ENCODE measurements at places on chromosomes 13 and 19.

- DNase-seq = no peak
These were observed 1066.6 kb upstream of the SLC10A2 start for GRCh38 chr13:104132849-104133248.

GRCh38 chr19:44694184-44694579 is 4.8 kb upstream of the CEACAM16 start:
- DNase-seq = no peak

GRCh38 chr13:46773541-46773940 is 23.4 kb downstream of the ESD start:
- no peak for DNase-seq

GRCh38 chr13:98454389-98454881 is 122.5 kb downstream of the STK24 start:
- DNase-seq = peak; percentile 46

DNA sequence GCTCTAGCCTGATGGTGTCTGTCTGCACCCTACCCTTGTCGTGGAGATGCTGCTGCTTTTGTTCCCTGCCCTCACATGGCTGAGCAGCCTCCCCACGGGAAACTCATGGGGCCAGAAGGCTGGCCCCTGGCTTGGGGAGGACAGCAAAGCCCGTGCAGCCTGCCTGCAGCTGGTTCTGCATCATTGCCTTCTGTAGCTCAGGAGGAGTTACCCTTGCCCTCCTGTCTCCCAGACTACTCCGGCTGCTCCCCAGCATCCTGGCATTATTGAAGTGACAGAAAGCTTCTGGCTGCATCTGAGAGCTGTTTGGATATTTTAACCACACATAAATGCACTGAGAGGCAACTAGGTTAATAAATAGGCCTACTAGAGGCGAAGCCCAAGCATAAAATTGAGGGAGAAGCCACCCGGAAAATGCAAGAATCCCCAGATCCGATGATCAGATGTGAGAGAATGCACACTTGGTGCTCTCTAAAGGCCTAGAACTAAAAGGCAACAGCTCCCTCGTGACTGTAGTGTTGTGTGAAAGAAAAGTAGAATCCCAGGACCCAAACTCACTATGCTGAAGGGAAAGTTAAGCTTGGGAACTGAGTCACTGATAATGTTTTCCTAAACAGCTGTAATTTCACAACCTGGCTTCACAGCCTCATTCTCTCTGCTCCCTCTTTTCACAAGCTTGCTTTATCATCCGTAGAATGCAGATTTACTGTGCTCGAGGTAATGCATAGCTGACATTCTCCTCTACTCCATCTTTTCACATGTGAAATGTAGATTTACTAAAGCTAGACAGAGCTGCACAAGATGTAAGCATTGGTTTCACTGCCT is 110.8 kb downstream of the TNFRSF19 start:
- no peak for DNase-seq

- no peak for DNase-seq
These were observed 14.6 kb downstream of the AP3D1 start for GRCh38 chr19:2136796-2137195.

DNA sequence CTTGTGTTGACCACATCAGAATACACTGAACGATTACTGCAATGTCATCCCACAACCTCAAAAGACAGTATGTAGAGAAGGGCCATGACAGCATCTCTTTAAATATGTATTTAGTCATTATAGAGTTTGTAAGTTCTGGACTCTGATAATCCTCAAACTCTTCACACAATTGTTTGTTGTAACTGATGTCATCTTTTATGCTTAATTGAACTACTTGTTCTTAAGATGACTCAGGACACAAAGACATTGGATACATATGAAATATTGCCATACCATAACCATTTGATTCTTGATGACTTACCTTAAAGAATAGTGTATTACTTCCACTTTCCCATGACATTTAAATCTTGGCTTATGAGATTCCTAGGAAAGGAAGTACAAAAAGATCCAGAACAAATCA is 347.6 kb downstream of the KLF5 start:
- DNase-seq = no peak

GRCh38 chr13:87078947-87079795 is 592.0 kb upstream of the SLITRK5 start:
- no peak for DNase-seq

DNA sequence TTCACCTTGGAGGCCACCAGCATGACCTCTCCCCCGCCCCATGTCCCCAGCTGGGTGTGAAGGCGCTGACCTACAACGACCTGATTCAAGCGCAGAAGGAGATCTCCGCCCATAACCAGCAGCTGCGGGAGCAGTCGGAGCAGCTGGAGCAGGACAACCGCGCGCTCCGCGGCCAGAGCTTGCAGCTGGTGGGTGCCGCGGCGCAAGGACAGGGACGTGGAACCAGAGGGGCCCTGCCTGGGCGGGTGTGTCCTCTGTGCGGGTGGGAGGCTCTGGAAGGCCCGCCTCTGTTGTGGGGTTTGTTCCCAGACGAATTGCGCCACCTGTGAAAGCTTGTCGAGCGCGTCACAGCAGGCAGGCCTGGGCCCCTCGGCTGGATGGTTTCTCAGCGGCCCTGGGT is 22.3 kb downstream of the PLEKHJ1 start:
- no peak for DNase-seq

DNA sequence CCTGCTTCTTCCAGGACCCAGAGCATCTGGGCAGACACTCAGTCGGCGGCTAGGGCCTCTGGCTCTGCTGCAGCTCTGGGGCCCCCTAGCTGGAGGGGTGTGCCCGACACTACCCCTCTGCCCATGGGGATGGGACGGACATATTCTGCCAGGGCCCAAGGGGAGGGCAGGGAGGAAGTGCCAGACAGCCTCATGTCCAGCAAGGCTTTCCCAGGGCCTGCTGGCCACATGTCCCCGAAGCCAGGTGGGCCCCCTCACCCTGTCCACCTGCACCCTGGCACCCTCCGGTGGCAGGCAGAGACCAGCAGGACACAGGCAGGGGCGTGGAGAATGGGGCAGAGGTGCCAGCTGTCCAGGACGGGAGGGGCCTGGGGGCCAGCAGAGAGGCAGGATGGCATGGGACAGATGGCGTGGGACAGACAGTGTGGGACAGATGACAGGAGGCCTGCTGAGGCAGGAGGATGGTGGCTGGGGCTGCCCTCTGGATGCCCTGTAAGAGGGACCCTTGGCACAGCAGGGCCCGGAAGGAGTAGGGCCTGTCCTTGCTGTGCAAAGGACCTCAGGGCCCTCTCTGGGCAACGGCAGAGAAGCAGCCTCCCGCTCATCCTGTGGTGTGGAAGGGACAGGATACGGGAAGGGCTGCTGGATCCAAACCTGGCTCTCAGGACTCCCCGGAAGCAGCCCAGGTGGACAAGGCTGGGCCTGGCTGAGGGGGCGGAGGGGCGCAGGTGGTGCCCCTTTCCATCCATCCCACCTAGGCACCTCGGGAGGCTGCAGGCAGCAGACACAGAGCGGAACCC is 29.1 kb downstream of the CEBPG start:
- no peak for DNase-seq

DNA sequence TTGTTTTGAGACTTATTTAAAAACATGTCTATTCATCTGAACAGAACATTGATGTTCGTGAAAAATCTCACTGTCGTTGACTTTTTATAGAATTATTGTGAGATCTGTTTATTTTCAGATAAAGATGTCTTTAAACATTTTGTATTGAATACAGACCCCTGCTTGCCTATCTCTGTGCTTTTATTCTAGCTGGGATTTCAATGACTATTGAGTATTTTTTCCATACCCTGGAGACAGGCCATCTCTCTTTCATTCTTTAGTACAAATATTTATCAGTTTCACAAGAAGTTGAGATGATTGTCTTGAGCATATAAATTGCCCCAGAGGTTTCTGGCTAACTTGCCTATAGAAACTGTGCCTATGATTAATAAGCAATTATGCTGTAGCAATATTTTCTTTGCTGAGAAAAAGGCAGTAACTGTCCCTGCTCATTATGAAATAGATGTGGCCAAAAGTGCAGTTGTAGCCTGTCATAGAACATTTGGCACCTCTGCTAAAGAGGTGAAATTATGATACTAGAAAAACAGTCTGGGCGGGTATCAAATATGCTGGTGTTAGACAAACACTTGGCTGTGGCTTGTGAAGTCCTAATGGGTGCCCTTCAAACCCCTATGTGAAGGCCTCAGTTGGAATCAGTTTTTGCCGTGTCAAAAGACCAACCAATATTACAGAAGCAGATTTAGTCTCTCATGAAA is 360.6 kb downstream of the HS6ST3 start:
- no peak for DNase-seq

DNA sequence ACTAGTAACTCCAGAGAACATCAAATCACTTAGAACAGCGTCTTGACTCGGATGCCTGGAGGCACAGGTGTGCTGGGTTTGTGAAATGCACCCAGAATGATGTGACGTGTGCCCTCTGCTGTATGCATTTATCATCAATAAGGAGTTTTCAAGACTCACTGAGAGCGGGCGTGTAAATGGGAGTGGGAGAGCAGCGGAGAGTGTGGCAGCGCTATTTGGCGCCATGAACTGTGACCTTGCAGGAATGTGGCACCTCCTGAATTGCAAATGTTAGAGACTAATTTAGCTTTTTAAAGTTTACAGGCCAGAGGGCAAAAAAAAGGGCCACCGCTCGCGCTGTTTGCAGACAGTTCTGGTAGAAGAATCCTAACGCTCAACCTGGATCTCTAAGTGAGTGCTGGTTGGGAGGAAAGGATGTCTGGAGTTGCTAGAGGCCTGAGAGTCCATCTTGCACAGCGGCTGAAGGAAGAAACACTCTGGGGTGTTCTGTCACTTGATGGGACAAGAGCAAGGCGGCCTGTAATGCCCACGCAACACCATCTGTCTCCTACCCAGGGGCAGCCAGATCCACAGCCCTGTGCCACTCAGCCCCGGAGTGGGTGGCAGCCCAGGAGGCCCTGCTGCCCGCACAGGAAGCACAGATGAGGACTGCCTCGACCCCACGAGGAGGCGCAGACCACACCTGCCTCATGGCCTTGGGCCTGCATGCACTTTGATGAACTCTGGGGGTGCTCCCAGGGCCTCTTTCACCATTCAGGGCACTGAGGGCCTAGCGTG is 19.7 kb downstream of the RANBP3 start:
- no peak for DNase-seq

GRCh38 chr13:28056426-28056825 is 44.0 kb downstream of the FLT3 start:
- DNase-seq = no peak

GRCh38 chr13:51588406-51588949 is 4.2 kb downstream of the WDFY2 start:
- DNase-seq = no peak

DNA sequence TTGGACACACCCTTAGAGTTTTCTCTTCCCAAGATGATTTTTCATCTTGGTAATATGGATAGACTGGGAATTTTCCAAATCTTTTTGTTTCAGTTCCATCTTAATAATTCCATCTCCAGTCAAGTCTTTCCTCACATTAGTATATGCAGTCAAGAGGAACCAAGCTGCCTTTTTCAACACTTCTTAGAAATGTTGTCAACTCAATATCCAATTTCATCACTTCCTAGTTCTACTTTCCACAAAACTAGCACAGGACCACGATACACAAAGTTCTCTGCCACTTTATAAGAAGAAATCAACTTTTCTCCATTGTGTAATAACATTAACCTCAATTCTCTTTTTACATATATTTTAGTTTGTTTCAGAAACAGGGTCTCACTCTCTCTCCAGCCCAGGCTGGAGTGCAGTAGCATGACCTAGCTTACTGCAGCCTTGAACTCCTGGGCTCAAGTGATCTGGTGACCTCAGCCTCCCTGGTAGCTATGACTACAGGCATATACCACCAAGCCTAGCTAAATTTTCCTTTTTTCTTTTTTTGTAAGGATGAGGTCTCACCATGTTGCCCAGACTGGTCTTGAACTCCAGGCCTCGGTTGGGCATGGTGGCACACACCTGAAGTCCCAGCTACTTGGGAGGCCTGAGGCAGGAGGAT is 15.5 kb downstream of the ZNF443 start:
- no peak for DNase-seq

DNA sequence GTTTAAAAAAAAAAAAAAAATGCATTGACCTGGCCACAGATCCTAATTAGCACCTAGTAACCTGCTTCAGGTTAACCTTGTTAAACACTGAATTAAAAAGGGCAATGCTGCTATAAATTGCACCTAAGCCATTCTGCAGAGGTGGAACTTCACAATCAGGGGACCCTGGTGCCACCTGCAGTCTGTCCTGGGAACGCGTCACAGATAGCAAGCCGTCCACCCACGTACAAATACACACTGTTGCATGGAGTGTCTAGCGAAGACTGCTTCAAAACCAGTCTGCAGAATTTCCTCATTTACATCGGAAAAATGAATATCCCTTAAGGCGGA is 169.3 kb downstream of the COL4A1 start:
- peak; percentile 26 for DNase-seq

GRCh38 chr19:42323473-42323851 is 2.0 kb upstream of the MEGF8 start:
- DNase-seq = no peak

GRCh38 chr19:4246767-4247593 is at the start of gene YJU2:
Gene YJU2 (plus strand): TSS chr19:4247080. CDS start chr19:4247147, 67 bp downstream.
- peak; percentile 92 for DNase-seq

DNA sequence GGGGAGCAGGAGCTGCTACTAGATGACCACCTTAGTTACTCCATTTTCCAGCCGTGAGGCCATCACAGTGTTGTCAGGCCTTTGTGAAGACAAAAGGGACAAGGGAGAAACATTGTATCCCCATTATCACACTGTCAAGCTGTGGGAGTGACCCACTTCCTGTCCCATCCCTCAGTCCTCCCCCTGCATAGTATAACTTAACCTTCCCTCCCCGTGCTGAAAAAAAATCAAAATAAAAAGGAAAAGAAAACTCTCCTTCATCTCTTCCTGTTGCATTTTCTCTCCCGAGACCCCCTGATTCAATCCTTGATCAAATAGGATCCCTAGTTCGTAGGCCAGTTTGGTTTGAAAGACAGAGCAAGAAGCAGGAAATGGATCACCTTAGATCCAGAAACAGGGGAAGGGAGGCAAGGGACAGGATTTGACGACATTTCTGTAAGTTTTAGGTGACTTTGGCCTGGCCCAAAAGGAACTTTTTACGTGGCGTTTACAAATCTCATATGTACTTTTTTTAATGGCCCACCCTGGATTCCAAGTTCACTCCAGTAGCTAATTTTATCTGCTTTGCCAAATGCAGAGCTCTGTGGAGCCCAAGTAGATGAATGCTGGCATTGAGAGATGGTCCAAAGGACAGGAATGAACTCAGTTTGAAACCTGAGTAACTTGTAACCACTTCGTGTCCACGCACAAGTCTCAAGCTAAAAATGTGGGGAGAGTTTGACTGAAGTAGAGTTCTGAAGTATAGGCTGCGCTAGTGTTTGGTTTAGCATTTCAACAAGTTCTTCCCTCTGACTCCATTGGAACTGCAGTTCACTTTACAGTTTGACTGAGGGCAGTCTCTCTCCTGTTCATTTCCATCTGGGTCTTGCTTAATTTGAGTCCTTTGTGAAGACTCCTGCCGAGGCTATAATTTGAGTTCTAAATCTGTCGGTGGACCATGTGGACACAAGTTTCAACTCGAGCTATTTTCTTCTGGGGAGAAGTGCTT is 16.6 kb upstream of the GATAD2A start:
- no peak for DNase-seq

- no peak for DNase-seq
These were observed 66.1 kb upstream of the DIAPH3 start for GRCh38 chr13:60229708-60230272.

GRCh38 chr19:42961119-42961518 is 24.1 kb upstream of the PSG7 start:
- no peak for DNase-seq

All from hippocampal formation (tissue), 2 donors.